ENCODE measurements at places on chromosomes 13 and 19.
A peak's percentile ranks its signal among the peaks of the same experiment; 100 is the strongest.

GRCh38 chr13:74128156-74128767 lies 5.9 kb downstream of the KLF12 start:
- H3K27me3 ChIP-seq, result no peaks in the 10 kb centered on the region
- no peak overlapping the region for H3K4me3 ChIP-seq
- no peak for DNase-seq

DNA sequence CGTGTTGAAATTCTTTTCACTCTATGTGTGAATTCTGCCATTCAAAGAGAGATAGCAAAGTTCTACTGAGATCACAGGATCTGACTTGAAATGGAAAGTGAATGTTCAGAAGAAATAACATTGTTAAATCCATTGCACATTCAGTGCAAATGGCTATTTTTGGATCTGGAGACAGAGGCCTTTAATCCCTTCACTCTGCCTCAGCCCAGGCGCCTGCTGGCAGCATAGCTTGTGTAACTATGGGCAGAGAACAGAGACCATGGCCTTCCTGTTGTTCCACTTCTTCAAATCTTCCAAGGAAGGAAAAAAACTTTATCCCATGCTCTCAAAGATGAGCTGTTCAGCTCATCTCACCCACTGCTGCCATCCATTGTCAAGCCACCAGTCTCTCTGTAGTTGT lies 265.4 kb downstream of the LMO7 start:
- peaks cover 39% of the 10 kb centered on the region for H3K4me1 ChIP-seq
- no peak for DNase-seq
- no peaks in the 10 kb centered on the region for H3K36me3 ChIP-seq
- no peaks in the 10 kb centered on the region for H3K27me3 ChIP-seq

- peaks cover 10% of the 10 kb centered on the region for H3K4me1 ChIP-seq
- DNase-seq, result no peak
- no peak overlapping the region for H3K4me3 ChIP-seq
- H3K27ac ChIP-seq, result no peak overlapping the region
- no peaks in the 10 kb centered on the region for H3K27me3 ChIP-seq
- peaks cover 16% of the 10 kb centered on the region for H3K36me3 ChIP-seq
These were observed 7.9 kb upstream of the ARHGAP33 start for GRCh38 chr19:35767288-35768081.

- DNase-seq, result no peak
- H3K4me1 ChIP-seq, result peaks cover 4% of the 10 kb centered on the region
- no peak overlapping the region for H3K27ac ChIP-seq
- no peak overlapping the region for H3K4me3 ChIP-seq
- H3K36me3 ChIP-seq, result peaks cover 92% of the 10 kb centered on the region
- no peaks in the 10 kb centered on the region for H3K27me3 ChIP-seq
These were observed 25.6 kb downstream of the SAFB start for GRCh38 chr19:5648464-5648863.

GRCh38 chr13:52459668-52460067 lies 4.4 kb downstream of the CKAP2 start:
- peaks cover 17% of the 10 kb centered on the region for H3K36me3 ChIP-seq
- no peak for DNase-seq
- H3K4me3 ChIP-seq, result no peak overlapping the region
- peaks cover 10% of the 10 kb centered on the region for H3K4me1 ChIP-seq
- no peak overlapping the region for H3K27ac ChIP-seq

- no peak overlapping the region for H3K4me3 ChIP-seq
- H3K27ac ChIP-seq, result no peak overlapping the region
- H3K36me3 ChIP-seq, result peaks cover 57% of the 10 kb centered on the region
These were observed 6.0 kb upstream of the ZNF614 start for GRCh38 chr19:52034051-52034728.

- no peaks in the 10 kb centered on the region for H3K4me1 ChIP-seq
- H3K27me3 ChIP-seq, result no peaks in the 10 kb centered on the region
- no peak for DNase-seq
These were observed 55.6 kb downstream of the SLC7A9 start for GRCh38 chr19:32813862-32814425.

DNA sequence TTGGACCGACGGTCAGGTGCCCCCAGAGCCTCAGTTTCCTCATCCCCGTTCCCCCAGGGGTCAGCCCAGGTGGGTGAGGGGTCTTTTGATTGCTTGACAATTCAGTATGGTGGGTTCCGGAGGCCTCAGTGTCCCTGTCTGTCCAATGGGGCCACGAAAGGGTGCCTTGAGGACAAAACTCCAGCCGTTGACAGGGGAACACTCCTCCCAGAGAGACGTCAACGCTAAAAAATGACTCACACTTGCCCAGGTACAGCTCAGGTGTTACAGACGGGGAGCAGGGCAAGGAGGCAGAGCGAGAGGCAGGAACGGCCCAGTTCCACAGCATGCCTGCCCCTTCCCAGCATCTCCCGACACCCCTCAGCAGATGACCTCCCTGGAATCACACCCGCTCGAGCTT lies 1.8 kb downstream of the TNFAIP8L1 start:
- H3K4me3 ChIP-seq, result peak overlapping the region; percentile 88
- peak overlapping the region; percentile 82 for H3K27ac ChIP-seq
- H3K36me3 ChIP-seq, result no peaks in the 10 kb centered on the region
- H3K4me1 ChIP-seq, result peaks cover 55% of the 10 kb centered on the region
- no peaks in the 10 kb centered on the region for H3K27me3 ChIP-seq

- no peak overlapping the region for H3K4me3 ChIP-seq
- DNase-seq, result no peak
- H3K36me3 ChIP-seq, result no peaks in the 10 kb centered on the region
- H3K27me3 ChIP-seq, result no peaks in the 10 kb centered on the region
- no peaks in the 10 kb centered on the region for H3K4me1 ChIP-seq
These were observed 210.9 kb downstream of the GPC5 start for GRCh38 chr13:91609353-91609752.

GRCh38 chr13:39317291-39317690 lies 279.0 kb downstream of the NHLRC3 start:
- H3K4me1 ChIP-seq, result peaks cover 25% of the 10 kb centered on the region
- DNase-seq, result no peak
- no peaks in the 10 kb centered on the region for H3K27me3 ChIP-seq
- no peaks in the 10 kb centered on the region for H3K36me3 ChIP-seq

GRCh38 chr13:103288114-103288513 lies 221.9 kb upstream of the SLC10A2 start:
- no peak overlapping the region for H3K27ac ChIP-seq
- no peaks in the 10 kb centered on the region for H3K4me1 ChIP-seq
- H3K4me3 ChIP-seq, result no peak overlapping the region
- no peaks in the 10 kb centered on the region for H3K27me3 ChIP-seq
- H3K36me3 ChIP-seq, result no peaks in the 10 kb centered on the region
- DNase-seq, result no peak

- no peaks in the 10 kb centered on the region for H3K4me1 ChIP-seq
- DNase-seq, result no peak
- H3K4me3 ChIP-seq, result no peak overlapping the region
- H3K27me3 ChIP-seq, result no peaks in the 10 kb centered on the region
- no peaks in the 10 kb centered on the region for H3K36me3 ChIP-seq
These were observed 200.0 kb downstream of the PCDH20 start for GRCh38 chr13:61215601-61216000.

DNA sequence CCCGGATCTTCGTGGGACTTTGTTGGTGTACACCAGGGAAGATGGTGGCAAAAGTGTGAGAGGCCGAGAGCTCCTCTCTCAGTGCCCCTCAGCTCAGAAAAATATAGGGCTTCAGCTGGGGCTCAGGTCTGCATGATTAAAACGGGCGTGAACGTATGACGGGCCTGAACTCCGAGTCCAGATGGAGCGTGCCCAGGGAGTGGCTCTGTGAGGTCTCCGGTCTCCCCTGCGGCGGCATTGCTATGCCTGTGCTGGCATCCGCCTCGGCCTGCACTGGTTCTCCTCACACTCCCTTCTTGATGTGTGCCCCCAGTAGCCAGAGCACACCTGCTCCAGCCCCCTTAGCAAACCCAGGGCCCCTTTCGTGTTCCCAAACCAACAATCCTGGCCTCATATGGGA lies 82.0 kb downstream of the TEX29 start:
- no peaks in the 10 kb centered on the region for H3K4me1 ChIP-seq
- no peaks in the 10 kb centered on the region for H3K36me3 ChIP-seq

DNA sequence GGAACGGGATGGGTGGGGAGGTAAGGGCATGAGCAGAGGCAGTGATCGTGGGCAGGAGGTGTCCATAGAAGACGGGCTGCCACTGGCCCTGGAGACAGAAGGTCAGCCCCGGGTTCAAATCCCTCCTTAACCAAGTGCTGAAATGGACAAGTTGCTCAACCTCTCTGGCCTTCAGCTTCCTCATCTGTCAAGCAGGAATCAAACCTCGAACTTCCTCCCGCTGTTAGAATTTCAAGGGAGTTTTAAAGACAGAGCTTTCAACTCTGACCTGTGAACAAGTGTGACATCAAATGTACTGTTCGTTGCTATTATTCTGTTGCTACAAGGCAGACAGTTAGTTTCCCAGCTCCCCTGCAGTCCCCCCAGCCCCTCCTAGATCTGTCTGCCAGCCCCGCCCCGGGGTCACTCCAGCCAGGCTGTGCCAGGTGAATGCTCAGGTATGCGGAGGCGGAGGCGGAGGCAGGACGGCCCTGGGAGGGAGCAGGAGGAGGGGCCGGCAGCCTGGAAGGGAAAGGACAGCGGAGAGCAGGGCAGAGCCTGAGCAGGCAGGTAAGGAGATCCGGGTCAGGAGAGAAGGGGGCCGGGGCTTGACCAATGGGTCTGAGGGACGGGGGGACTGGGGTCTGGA lies at the start of gene EPS8L1:
Gene EPS8L1, plus strand, starts transcription at position 499 of the 628 bp plus-strand sequence. CDS start 576 bp downstream, outside the sequence.
- no peaks in the 10 kb centered on the region for H3K36me3 ChIP-seq
- H3K4me3 ChIP-seq, result no peak within 1 kb of the TSS
- no peak for DNase-seq
- peaks cover 13% of the 10 kb centered on the region for H3K4me1 ChIP-seq
- H3K27ac ChIP-seq, result no peak within 1 kb of the TSS
- H3K27me3 ChIP-seq, result no peaks in the 10 kb centered on the region

DNA sequence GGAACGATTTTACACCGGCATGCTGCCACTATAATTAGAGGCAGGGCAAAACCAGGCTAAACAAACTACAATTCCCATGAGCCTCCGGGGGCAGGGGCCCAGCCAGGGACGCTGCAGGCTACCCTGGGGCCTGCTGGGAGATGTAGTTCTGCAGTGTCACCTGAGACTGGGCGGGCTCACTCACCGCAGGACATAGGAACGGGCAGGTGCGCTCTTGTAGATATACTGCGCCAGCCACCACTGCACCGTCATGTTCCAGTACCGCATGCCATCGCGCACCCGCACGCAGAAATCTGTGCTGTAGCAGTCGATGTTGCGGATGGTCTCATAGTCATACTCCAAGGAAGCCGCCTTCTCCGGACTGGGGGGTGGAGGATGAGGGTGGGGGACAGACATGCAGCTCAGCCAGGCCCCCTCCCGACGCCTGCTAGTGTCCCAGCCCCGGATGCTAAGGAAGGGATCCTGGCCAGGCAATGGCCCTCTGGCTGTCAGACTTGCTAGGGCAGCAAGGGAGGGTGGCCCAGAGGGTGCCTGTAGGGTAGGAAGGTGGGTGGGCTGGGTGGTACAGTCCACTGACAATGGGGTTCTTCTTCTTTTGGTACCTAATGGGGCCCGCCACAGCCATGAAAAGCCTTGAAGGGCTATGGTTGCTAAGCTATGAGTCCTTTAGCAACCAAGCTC lies 5.8 kb upstream of the TMC4 start:
- H3K36me3 ChIP-seq, result no peaks in the 10 kb centered on the region
- no peak overlapping the region for H3K4me3 ChIP-seq
- no peaks in the 10 kb centered on the region for H3K4me1 ChIP-seq
- no peak for DNase-seq

DNA sequence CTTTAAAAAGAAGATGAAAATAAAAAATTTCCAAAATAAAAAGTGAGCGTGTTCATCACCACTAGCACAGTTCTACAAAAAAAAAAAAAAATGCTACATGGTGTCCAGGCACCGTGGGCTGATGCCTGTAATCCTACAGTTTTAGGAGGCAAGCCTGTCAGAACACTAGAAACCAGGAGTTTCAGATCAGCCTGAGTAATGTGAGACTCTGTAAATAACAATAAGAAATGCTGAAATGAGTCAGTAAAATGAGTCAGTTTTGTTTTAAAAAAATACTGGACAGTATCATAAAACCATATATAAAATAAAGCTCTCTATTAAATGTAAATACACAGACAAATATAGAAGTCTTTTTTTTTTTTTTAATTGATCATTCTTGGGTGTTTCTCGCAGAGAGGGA lies 30.0 kb downstream of the ZNF91 start:
- H3K36me3 ChIP-seq, result peaks cover 35% of the 10 kb centered on the region
- H3K27me3 ChIP-seq, result no peaks in the 10 kb centered on the region
- no peaks in the 10 kb centered on the region for H3K4me1 ChIP-seq
- H3K4me3 ChIP-seq, result no peak overlapping the region

DNA sequence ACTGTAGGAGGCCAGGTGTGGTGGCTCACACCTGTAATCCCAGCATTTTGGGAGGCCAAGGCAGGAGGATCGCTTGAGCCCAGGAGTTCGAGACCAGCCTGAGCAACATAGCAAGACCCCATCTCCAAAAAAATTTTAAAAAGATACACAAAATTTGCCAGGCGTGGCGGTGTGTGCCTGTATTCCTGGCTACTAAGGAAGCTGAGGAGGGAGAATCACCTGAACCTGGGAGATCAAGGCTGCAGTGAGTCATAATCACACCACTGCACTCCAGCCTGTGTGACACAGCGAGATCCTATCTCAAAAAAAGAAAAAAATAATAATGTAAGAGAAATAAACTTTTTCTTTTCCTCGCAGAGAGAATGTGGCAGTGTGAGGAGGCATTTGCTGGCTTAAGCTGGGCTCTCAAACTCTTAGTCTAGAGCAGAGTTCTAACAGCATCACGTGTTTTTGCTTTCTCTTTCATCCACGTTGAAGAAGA lies 21.1 kb downstream of the FAM187B start:
- no peak overlapping the region for H3K27ac ChIP-seq
- peaks cover 5% of the 10 kb centered on the region for H3K4me1 ChIP-seq
- no peak overlapping the region for H3K4me3 ChIP-seq
- peaks cover 12% of the 10 kb centered on the region for H3K27me3 ChIP-seq
- peak; percentile 75 for DNase-seq
- H3K36me3 ChIP-seq, result no peaks in the 10 kb centered on the region

DNA sequence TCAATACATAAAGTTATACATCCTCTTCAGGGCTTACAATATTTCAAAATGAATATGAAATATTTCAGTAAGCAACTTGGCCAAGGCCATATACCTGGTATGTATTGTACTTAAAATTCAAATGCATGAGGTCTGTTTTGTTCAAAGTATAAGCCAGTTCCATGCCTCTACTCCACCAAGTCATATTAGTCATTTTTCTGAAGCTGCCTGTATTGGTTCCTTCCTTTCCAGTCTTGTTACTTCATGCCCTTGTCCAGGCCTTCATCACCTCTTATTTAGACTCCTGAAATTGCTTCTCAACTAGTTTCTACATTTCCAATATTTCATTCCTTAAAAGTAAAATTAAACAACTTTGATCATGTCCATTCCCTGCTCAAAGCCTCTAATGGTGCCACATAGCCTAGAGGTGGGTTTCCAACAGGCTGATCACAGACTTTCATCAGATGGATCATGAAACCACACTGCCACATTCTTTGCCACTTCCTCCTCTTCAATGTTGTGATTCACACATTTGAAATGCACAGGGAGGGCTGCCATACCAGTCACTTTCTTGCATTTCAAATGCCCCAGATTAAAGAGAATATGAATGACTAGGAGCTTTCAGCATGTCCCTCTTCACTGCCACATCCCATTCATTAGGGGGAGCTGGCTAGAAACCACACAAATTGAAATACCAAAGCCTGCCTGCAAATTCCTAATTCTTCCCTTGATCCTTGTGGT lies 424.1 kb upstream of the DACH1 start:
- H3K27ac ChIP-seq, result no peak overlapping the region
- DNase-seq, result no peak
- H3K4me1 ChIP-seq, result no peaks in the 10 kb centered on the region

- H3K4me1 ChIP-seq, result no peaks in the 10 kb centered on the region
- H3K36me3 ChIP-seq, result no peaks in the 10 kb centered on the region
- H3K27me3 ChIP-seq, result peaks cover 16% of the 10 kb centered on the region
These were observed 15.1 kb downstream of the PLPP2 start for GRCh38 chr19:275958-276646.

- peak; percentile 97 for DNase-seq
- H3K4me3 ChIP-seq, result peak overlapping the region; percentile 99
- no peaks in the 10 kb centered on the region for H3K27me3 ChIP-seq
- H3K36me3 ChIP-seq, result peaks cover 16% of the 10 kb centered on the region
These were observed 37.6 kb upstream of the NANOS3 start for GRCh38 chr19:13839130-13839937.

All from esophagus muscularis mucosa (tissue), 4 donors.